ENCODE measurements at places on chromosomes 4 and X. TPM values are rescaled to one million over a fixed set of nuclear protein-coding genes. Genes with fewer than 3 reads are reported as not detected.

DNA sequence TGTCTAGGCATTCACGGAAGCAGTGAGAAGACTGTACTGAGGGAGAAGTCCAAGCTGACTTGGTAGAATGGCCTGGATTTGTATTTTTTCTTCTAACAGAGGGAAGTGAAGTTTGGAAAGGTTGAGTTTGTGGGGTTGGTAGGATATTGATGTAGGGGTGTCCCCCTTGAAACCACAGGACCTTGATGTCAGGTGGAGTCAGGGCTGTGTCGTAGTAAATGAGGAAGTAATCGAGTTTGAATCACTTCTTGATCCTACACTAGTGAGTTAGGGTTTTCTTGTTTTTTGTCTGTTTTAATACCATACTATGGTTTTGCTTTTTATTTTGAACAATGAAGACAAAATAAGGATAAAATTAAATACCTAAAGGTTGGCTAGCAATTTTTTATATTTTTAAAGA, 30.1 kb upstream of the ANAPC4 start:
- H3K36me3 ChIP-seq: no peaks in the 10 kb centered on the region
- H3K27me3 ChIP-seq: no peaks in the 10 kb centered on the region
- DNase-seq: no peak
- peak overlapping the region; percentile 41 for H3K4me3 ChIP-seq
- no peak overlapping the region for H3K27ac ChIP-seq

- H3K4me1 ChIP-seq: no peaks in the 10 kb centered on the region
- no peak overlapping the region for H3K4me3 ChIP-seq
- peak overlapping the region; percentile 79 for H3K27ac ChIP-seq
These were observed 60.4 kb upstream of the CRMP1 start for GRCh38 chr4:5952975-5953951.

DNA sequence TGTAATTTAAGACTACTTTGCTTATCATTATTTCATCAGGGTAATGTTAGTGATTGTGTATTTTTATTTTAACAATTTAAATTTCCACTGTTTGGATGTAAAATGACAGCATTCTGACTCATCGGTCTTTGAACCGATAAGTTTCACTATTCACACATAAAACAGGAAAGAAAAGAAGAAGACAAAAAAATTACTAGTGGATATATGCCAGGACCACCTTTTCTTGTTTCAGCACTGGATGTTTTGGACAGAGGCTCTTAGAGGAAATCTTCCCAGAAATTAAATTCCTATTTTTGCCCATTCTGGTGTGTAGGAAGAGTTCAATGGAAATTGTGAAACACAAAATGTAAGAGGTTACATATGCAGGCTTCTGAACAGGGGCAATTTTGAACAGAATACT, 57.4 kb downstream of the VEGFC start:
- no peaks in the 10 kb centered on the region for H3K4me1 ChIP-seq
- no peak overlapping the region for H3K4me3 ChIP-seq
- H3K36me3 ChIP-seq: no peaks in the 10 kb centered on the region
- no peak overlapping the region for H3K27ac ChIP-seq
- H3K27me3 ChIP-seq: no peaks in the 10 kb centered on the region

GRCh38 chr4:112332398-112332797, 35.2 kb downstream of the ALPK1 start:
- no peaks in the 10 kb centered on the region for H3K4me1 ChIP-seq
- no peak for DNase-seq
- H3K27me3 ChIP-seq: peaks cover 47% of the 10 kb centered on the region
- no peak overlapping the region for H3K27ac ChIP-seq
- H3K36me3 ChIP-seq: no peaks in the 10 kb centered on the region

- H3K4me1 ChIP-seq: no peaks in the 10 kb centered on the region
- DNase-seq: peak; percentile 83
- H3K36me3 ChIP-seq: no peaks in the 10 kb centered on the region
- H3K27me3 ChIP-seq: no peaks in the 10 kb centered on the region
These were observed 27.9 kb downstream of the TRIM61 start for GRCh38 chr4:164949448-164950143.

DNA sequence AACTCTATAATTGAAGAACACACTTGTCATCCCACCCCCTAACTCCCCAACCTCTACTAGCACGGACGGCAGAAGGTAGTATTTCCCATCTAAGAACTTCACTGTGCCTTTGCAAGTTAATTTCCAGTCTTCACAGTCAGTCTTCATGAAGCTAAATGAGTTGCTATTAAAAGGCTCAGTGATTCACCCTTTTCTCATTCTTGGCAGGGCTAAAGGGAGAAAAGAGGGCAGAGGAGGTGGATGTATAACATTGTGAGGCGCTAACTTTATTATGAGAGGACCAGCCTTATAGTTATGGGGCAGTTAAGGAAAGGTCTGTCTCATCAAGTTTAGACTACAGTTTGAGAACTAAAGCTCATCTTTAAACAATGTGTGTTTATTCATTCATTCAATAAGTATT, 161.0 kb upstream of the S100G start:
- no peak for DNase-seq
- no peaks in the 10 kb centered on the region for H3K4me1 ChIP-seq
- no peak overlapping the region for H3K4me3 ChIP-seq

DNA sequence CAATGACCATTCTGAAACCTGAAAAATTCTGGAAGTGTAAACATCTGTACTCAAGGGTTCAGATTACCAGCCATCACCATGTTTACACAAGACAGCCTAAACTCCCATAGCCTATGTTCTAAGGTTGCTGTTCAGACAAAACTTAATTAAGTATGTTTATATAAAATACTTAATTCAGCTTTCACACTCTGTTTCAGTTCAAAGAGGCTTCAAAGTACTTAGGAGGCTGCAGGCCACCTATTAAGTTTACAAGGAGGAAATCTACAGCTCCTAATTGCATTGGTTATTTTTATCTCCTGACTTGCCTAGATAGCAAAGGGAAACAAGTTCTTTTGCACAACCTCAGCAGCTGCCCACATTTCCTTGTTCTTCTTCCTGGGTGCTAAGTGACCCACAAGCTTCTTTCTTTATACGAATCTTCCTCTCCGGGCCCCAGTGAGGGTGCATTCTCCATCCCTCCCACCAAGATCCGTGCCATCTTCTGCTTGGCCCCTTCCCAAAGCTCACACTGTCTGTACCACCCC, 2.0 kb downstream of the GAK start:
- peaks cover 6% of the 10 kb centered on the region for H3K36me3 ChIP-seq
- peaks cover 12% of the 10 kb centered on the region for H3K27me3 ChIP-seq
- peak; percentile 36 for DNase-seq
- no peak overlapping the region for H3K27ac ChIP-seq

DNA sequence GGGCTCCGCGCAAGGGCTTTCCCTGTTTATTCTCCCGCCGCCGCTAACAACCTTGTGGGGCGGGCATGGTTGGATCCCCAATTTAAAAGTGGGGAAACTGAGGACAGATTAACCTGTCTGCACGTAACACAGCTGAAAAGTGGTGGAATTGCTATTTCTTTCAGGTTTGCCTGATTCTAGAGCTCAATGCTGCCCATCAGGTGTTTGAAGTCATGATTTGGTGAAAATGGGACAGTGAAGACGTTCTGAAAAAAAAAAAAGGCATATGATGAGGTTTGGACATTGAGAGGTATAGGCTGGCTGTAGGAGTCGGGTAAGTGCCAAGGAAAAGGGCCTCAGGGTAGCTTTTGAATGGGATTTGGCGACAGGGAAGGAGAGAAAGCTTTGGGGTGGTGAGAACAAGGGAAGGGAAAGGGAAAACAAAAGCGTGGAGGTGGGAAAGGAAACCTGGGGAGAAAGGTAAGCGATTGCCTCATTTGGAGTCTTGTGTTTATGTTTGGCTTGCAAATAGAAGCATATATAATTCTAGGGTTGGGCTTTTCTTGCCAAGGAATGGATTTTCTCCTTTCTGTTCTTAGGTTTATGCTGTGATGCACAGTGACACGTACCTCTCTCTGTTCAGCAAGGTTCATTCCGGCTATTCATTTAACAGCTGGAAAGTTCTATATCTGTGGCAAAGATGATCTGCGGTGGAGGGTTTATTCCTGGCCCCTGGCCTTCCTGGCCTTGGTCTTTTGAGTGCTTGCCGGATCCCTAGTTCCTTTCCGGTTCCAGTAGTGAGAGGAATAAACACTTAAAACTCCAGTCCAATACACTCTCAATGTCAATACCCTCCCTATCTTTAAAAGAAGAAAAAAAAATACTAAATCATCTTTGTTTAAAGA, 2.4 kb upstream of the STIM2 start:
- peak overlapping the region; percentile 96 for H3K4me3 ChIP-seq
- H3K27me3 ChIP-seq: no peaks in the 10 kb centered on the region
- no peak overlapping the region for H3K27ac ChIP-seq
- peaks cover 4% of the 10 kb centered on the region for H3K4me1 ChIP-seq
- no peak for DNase-seq

DNA sequence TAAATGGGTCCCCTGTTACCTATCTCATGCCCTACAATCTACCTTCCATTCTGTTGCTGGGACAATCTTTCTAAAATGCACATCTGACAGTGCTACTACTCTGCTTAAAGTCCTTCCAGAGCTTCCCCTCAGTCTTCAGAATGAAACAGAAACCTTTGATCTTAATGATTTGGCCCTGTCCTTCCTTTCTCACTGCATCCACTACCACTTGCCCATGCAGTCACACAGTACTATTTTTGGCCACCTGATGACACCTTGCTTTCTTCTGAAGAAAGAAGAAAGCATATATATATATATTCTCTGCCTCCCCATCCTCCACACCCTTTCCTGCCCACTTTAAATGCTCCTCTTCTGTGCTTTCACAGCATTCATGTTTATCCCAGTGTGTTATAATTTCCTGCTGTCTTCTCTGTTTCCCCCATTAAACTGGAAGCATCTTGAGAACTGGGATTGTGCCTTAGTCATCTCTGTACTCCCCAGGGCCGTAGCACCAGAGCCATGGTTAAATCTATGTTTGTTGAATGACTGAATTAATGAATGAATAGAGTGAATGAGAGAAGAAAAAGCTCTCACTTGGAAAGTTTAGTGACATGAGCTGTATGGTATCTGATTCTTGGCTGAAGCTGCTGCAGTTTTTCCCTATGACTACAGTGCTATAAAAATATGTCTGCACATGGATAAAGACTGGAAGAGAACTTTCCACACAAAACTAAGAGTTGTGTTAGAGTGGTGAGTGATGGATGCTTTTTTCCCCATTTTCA, 56.2 kb downstream of the RTL9 start:
- H3K36me3 ChIP-seq: no peaks in the 10 kb centered on the region
- H3K27me3 ChIP-seq: no peaks in the 10 kb centered on the region
- H3K4me3 ChIP-seq: no peak overlapping the region

GRCh38 chr4:138090150-138090917, 151.8 kb downstream of the SLC7A11 start:
- no peak overlapping the region for H3K4me3 ChIP-seq
- peak overlapping the region; percentile 12 for H3K27ac ChIP-seq
- no peaks in the 10 kb centered on the region for H3K27me3 ChIP-seq
- peak; percentile 79 for DNase-seq
- no peaks in the 10 kb centered on the region for H3K36me3 ChIP-seq

GRCh38 chr4:118756958-118757357, 71.8 kb downstream of the METTL14 start:
- H3K4me3 ChIP-seq: no peak overlapping the region
- peaks cover 48% of the 10 kb centered on the region for H3K36me3 ChIP-seq
- H3K27me3 ChIP-seq: no peaks in the 10 kb centered on the region
- no peaks in the 10 kb centered on the region for H3K4me1 ChIP-seq
- H3K27ac ChIP-seq: no peak overlapping the region

DNA sequence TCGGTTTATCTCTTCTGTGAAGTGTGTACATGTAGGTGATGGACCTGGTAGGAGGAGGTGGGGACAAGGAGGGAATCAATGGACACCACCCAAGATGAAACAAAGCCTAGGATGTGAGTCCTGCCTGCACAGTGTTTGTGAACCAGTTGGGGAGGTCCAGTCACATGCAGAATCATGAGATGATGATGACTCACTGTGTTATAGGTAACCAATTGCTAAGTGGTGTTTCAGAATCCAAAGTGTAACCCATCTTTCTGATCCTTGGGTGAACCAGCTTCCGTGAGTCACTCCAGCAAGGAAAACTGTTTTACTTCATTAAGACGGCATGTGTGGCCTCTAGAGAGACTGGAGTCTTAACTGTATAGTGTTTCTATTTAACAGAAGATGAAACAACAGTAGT, 57.9 kb upstream of the HPF1 start:
- no peaks in the 10 kb centered on the region for H3K27me3 ChIP-seq
- H3K36me3 ChIP-seq: no peaks in the 10 kb centered on the region
- H3K27ac ChIP-seq: no peak overlapping the region
- no peaks in the 10 kb centered on the region for H3K4me1 ChIP-seq
- DNase-seq: no peak

GRCh38 chr4:4289597-4289940, 385 bp downstream of the LYAR start:
- H3K36me3 ChIP-seq: peaks cover 17% of the 10 kb centered on the region
- H3K4me3 ChIP-seq: peak overlapping the region; percentile 88
- peaks cover 4% of the 10 kb centered on the region for H3K4me1 ChIP-seq

GRCh38 chr4:163085085-163085484, 81.6 kb downstream of the NAF1 start:
- no peaks in the 10 kb centered on the region for H3K36me3 ChIP-seq
- H3K27me3 ChIP-seq: no peaks in the 10 kb centered on the region
- H3K4me1 ChIP-seq: no peaks in the 10 kb centered on the region
- no peak for DNase-seq
- H3K27ac ChIP-seq: no peak overlapping the region
- H3K4me3 ChIP-seq: no peak overlapping the region

GRCh38 chrX:107729558-107730297, 45.9 kb downstream of the TSC22D3 start:
- H3K4me3 ChIP-seq: no peak overlapping the region
- DNase-seq: peak; percentile 91
- H3K36me3 ChIP-seq: no peaks in the 10 kb centered on the region
- H3K4me1 ChIP-seq: no peaks in the 10 kb centered on the region
- H3K27ac ChIP-seq: no peak overlapping the region
- H3K27me3 ChIP-seq: peaks cover 6% of the 10 kb centered on the region

GRCh38 chrX:129577473-129577872, 37.4 kb downstream of the OCRL start:
- H3K4me3 ChIP-seq: no peak overlapping the region
- H3K27me3 ChIP-seq: no peaks in the 10 kb centered on the region

DNA sequence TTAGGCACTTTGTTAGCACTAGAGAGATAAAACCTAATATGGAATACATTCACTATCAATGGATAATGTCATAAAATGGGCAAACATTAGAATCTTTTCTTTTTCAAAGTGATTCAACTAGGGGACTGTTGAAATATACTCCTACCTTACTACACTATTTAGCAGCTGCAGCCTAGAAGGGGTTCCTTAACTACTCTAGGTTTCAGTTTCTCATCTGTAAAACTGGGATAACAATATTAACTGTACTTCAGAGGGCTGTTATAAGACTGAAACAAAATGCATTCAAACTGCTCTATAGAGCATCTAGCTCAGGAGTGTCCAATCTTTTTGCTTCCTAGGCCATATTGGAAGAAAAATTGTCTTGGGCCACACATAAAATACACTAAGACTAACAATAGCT, 147.4 kb downstream of the CDS1 start:
- H3K4me3 ChIP-seq: no peak overlapping the region
- no peak overlapping the region for H3K27ac ChIP-seq
- no peaks in the 10 kb centered on the region for H3K4me1 ChIP-seq

The TCEAL2 gene
- total RNA-seq: 3.5 TPM

The FGF2 gene
- total RNA-seq: 10.6 TPM

The PLAC1 gene
- not detected for total RNA-seq

The TXK gene
- 0.48 TPM for total RNA-seq

The SMR3B gene
- total RNA-seq: not detected

The CT47A1 gene
- total RNA-seq: not detected

The REELD1 gene
- 0.13 TPM for total RNA-seq

The ADH7 gene
- not detected for total RNA-seq

The GPAT3 gene
- 2.0 TPM for total RNA-seq

The SRPX2 gene
- not detected for total RNA-seq

The IL2 gene
- not detected for total RNA-seq

The DCLK2 gene
- 0.42 TPM for total RNA-seq

The NLGN4X gene
- 26.9 TPM for total RNA-seq

The ADGRL3 gene
- total RNA-seq: 9.8 TPM

The KCTD8 gene
- total RNA-seq: 0.88 TPM

The RIBC1 gene
- 2.3 TPM for total RNA-seq

The P2RY4 gene
- 0.29 TPM for total RNA-seq

All from endodermal cell (in vitro differentiated cells).